ENCODE measurements at places on chromosomes 1 and 21.

DNA sequence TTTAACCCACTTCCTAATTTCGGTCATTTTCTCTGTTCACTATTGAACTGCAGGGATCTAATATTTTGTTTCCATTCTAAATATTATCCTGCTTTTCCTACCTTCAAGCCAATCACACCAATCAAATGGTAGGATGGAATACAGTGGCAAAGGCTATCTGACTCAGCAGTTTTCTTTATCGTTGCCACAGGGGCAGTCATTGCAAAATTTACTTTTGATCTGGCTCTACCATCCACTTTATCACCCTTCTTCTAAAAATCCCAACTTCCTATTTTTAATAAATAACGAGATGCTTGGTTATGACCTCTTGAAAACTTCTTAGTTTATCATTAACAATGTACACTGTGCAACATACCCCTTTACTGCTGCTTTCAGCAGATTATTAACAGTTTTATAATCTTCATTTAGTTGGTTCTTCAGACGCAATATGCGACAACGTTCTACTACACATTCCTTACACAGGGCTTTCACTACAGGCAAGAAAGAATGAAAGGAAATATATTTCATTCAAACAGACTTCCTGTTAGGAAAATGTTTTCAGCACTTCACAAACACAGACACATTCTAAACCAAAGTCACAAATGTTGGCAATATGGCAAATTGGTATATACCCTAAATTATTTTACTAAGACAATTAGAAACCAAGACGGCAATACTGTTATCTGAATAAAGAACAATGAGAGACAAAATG is 52.3 kb upstream of the RAP1GAP start:
- no peak for DNase-seq

- no peak for DNase-seq
Measured at GRCh38 chr1:160403244-160403643, 2.9 kb downstream of the VANGL2 start.

- peak; percentile 47 for DNase-seq
Measured at GRCh38 chr1:42529724-42530181, 66.7 kb downstream of the CCDC30 start.

DNA sequence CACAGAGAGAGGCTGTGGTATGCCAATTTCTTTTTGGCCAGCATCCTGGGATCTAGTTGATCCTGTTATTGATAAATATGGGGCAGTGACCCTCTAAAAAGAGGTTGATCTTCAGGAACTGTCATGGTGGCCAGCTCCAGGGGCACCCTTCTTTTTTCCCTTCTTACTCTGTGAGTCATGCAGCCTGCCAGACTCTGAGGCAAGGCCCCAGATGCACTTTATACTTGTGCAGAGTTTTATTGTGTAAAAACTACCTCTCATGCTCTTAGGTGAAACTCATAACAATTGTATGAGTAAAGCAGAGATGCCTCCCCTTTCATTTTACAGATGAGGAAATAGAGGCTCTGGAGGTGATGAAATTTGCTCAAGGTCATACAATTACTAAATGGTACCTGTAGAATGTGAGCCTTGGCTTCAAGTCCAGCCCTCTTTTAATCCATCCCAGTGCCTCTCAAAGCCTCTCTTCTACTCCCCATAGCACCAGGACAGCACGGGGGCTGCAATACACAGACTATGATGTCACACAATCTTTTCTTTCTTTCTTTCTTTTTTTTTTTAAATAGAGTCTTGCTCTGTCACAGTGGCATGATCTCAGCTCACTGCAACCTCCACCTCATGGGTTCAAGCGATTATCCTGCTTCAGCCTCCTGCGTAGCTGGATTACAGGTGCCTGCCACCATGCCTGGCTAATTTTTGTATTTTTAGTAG is 387.8 kb downstream of the KCNH1 start:
- no peak for DNase-seq

GRCh38 chr1:69076631-69077030 is 491.1 kb upstream of the LRRC7 start:
- DNase-seq, result no peak

- DNase-seq, result no peak
Measured at GRCh38 chr1:24323281-24323680, 4.1 kb downstream of the GRHL3 start.

Data from H4 (cell line).